Activated gamma-delta T cell treated with anti-CD3 and anti-CD28 coated beads, Interleukin-2, amount 50 U/mL, for 16 hours (primary cell): ENCODE measurements at places on chromosomes 7 and 10.

- DNase-seq: no peak
Measured at GRCh38 chr7:14332155-14332554, 342.7 kb upstream of the ETV1 start.

DNA sequence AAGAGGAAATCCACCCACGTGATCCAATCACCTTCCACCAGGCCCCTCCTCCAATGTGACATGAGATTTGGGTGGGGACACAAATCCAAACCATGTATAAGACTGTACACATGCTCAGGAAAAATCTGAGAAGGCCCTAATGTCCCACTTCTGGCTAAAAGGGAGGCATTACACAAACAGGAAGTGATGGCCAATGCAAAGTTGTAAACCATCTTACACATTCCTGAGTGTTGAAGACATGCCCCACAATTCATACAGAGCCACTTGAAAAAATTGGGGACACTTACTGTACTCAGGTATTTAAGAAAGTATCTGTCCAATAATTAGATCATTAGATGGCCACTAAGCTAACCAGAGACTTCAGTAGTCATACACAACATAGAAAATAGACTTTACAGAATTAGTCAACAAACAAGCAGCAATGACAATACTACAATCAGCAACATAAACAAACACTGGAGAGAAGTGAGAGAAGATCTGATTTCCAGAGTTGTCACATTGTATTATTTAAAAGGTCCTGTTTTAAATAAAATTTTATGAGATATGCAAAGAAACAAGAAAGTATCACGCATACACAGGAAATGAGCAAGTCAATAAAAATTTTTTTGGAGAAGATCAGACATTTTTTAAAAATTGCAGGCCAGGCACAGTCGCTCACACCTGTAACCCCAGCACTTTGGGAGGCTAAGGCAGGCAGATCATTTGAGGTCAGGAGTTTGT, 143.3 kb downstream of the DGKI start:
- DNase-seq: no peak

DNA sequence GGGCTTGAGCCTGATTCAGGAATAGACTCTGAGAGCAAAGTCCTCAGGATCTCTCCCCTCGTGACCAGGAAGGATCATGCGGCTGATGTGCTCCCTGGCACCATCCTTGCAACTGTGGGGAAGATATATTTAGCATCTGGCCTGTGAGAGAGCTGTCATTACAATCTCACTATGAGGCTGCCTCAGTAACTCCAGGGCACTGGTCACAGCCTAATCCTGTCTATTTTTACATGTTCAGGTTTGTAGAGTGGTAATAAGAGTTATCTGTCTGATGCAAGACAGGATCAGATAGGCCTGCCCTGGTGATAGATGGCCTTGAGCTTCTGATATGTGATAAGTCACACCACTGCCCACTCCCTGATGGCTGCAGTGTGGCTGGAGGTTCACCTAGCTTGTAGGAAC, 50.7 kb downstream of the PPP1R3C start:
- no peak for DNase-seq

DNA sequence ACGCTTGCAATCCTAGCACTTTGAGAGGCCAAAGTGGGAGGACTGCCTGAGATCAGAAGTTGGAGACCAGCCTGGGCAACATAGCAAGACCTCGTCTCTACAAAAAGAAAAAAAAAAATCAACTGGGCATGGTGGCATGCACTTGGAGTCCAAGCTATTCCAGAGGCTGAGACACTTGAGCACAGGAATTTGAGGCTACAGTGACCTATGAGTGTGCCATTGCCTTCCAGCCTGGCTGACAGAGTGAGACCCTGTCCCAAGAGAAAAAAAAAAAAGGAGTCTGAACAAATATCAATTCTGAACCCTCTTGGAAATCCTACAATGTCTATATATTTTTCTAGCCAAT, 126.8 kb upstream of the NRP1 start:
- no peak for DNase-seq

GRCh38 chr7:80235334-80235733, 100.7 kb downstream of the GNAI1 start:
- no peak for DNase-seq

DNA sequence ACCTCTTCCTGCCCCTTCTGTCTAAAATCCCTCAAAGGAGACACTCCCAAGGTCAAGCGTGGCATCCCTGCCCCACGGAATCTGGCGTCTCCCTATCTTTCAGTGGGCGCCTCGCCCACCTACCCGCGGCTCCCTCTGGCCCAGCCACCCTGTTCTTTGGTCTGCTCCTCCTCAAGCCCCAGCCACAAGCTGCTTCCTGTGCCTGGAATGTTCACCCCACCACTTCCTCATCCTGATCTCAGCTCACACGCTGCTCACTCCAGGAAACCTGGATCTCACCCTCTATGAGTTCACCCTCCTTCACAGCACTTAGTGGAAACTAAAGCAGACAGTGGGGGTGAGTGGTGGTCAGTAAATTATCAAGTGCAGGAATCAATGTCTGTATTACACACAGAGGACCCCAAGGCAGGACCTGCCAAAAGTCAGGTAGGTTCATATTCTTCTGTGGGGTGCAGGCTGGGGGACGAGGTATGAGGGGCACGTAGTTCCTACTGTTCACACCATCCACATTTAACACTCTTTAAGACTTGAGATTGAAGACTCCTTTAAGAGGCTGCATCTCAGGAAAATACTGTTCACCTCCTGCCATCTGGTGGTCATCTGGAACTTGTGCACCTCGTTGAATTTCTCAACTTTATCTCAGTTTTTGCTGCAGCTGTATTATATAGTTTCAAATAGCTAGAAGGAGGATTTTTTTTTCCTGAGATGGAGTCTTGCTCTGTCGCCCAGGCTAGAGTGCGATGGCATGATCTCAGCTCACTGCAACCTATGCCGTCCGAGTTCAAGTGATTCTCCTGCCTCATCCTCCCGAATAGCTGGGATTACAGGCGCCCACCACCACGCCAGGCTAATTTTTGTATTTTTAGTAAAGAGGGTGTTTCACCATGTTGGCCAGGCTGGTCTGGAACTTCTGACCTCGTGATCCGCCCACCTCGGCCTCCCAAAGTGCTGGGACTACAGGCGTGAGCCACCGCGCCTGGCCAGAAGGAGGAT, 166.6 kb downstream of the ARHGAP21 start:
- no peak for DNase-seq

DNA sequence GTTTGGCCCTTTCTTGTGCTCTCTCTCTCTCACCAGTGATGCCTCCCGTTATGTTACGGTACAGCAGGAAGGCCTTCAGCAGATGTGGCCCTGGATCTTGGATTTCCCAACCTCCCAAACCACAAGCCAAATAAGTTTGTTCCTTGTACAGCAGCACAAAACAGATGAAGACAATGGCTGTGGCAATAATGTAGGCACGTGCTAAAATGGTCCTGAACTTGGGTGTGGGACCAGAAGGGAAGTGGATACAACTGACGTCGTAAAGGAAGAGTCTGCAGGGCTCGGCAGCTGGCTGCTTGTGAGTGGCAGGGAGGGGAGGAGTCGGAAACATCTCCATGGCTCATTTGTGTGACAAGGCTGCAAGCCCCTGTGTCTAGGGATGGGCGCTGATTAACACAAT, 26.8 kb downstream of the PROSER2 start:
- no peak for DNase-seq

DNA sequence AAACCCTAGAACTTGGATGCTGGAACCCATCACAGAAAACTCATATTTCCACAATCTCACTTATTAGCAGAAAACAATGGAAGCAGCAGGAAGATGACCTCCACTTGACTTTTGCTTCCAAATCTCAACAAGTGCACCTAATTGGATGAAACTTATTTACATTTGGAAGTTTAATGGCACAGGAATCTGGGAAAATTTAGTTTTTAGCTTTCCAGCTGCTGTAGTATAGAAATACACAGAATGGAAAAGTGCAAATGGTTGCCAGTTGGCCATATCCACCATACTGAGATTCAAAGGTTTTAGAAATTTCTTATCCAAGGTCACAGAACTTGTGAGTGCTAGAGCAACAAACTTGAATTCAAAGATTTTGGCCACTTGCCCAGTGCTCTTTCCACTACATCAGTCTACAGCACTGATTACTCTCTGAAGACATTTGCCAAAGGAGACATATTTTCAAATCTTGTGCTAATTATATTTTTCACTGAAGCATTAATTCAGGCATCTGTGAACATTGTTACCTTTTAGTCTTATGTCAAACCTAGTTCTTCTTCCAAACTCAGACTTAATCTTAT, 9.3 kb upstream of the AHR start:
- no peak for DNase-seq

GRCh38 chr7:38542156-38542555, 89.0 kb downstream of the AMPH start:
- DNase-seq: no peak

DNA sequence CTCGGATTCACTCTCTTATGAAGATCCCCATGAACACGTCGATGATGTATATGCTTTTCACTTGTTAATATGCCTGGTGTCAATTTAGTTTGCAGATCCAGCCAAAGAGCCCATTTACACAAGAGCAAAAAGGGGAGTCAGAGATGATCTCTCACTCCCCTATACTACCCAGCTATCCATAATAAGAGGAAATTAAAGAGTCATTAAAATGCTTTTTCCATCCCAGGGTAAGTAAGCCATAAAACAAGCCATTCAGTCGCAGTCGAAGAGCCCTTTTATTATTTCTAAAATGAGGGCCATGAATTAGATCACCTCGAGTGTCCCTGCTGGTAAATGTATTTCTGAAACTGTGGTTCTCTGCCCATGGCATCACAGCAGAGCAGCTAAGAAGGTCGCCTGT, 41.2 kb downstream of the CHCHD3 start:
- DNase-seq: no peak

DNA sequence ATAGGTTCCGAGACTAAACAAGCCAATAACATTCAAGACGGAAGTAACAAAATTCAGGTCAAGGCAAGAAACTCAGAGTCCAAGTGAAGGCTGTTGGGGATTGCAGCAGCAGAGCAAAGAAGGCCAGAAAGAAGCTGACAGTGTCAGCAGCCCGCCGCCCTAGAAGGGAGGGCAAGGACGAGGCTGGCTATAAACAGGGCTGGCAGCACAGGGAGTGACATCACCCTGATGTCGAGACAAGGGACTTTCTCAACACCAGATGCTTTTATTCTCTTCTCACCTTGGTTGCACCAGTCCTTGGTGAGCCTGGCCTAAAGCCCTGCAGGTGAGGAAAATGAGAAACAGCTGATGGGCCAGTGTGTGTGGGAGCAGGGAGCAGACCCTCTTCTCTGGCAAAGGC, 687.7 kb upstream of the NRP1 start:
- DNase-seq: no peak

- DNase-seq: no peak
Measured at GRCh38 chr7:93651603-93652159, 77.2 kb upstream of the CALCR start.

DNA sequence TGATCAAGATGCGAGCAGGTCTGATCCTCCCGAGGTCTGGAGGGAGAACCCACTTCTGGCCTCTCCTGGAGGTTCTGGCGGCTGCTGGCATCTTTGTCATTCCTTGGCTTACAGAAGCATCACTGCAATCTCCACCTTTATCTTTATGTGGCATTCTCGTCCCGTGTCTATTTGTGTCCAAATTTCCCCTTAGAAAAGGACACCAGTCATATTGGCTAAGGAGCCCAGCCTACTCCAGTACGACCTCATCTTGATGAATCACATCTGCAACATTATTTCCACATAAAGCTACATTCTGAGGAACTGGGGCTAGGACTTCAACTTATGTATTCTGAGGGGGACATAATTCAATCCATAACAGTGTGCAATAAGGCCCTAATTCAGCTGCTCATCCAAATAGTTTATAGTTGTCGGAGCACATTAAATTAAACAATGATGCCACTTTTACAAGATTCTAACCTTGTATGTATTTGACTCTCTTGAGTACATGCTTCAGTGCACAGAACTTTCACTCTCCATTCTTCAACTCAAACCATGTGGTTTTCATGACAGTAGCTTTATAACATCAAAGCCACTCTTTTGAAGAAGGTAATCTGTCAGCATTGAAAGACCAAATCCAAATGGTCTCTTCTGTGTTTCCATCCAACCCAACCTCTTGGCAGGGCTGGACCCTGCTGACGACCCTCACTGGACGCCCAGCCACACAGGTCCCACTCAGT, 86.2 kb upstream of the DDC start:
- DNase-seq: no peak

DNA sequence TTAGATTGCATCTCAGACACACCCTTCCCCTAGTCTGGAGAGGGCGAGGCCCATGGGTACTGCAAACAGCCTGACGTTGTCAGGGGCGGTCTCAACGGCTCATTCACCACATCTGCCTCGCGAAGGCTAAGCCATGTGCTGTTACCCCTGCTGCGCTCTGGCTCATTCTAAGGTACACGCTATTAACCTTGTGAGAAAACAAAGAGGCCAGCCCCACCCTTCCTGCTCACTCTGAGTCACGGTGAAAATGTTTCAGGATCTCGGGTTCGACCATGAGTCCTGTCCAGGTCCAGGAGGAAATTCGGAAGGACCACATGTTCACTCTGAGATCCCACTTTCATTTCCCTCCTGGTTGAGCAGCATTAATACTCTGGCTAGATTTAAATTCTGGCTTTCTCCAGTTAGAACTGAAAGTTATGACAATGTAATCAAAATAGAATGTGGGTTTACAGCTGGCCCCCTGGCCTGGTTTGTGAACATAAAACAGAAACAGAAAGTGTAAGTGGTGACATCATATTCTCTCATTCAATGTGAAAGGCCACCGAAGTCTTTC, 55.2 kb downstream of the EGFR start:
- no peak for DNase-seq
